HEK293T (cell line): ENCODE measurements at places on chromosomes 2 and 18.

GRCh38 chr2:175844169-175844568, 157.9 kb downstream of the LNPK start:
- no peak for DNase-seq

DNA sequence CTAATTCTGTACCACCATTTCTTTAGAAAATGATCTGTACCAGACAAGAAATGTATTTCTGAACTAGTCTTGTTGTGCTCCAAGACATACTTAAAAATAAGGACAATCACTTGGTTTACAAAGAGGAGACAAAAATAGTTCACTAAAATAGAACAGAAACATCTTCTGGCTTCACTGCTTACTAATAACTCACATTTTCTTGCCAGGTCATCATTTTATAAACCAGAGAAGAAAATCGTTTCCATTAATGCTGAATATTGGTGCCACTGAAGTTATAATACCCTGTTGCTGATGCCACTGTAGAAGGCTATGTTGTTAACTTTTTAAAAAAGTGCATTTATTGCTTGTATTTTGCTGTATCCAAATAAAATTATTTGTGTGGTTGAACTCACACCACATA, 94.8 kb upstream of the ZNF236 start:
- DNase-seq = no peak

- peak; percentile 54 for DNase-seq
Measured at GRCh38 chr2:48589170-48589767, 28.4 kb upstream of the GTF2A1L start.

DNA sequence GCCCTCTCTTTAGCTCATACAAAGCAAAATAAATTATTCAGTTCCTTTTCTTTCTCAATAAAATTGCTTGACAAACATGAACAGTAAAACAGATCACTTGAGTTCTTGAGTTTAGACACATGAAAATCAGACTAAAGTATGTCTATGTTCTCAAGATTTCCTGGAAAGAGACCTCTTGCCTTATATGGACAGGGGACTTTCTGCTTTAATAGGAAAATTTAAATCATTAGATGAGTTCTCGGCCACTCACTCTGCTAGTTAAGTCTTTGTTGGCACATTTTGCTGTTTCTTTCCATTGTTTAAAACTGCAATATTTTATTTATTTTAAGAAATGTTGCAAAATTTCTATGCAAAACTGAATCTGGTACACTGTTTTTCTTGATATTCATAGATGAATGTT, 207.8 kb downstream of the RND3 start:
- no peak for DNase-seq

- DNase-seq = peak; percentile 3
Measured at GRCh38 chr2:238096311-238097011, 3.7 kb upstream of the ESPNL start.

GRCh38 chr2:158716121-158716791, 78.9 kb upstream of the DAPL1 start:
- no peak for DNase-seq

DNA sequence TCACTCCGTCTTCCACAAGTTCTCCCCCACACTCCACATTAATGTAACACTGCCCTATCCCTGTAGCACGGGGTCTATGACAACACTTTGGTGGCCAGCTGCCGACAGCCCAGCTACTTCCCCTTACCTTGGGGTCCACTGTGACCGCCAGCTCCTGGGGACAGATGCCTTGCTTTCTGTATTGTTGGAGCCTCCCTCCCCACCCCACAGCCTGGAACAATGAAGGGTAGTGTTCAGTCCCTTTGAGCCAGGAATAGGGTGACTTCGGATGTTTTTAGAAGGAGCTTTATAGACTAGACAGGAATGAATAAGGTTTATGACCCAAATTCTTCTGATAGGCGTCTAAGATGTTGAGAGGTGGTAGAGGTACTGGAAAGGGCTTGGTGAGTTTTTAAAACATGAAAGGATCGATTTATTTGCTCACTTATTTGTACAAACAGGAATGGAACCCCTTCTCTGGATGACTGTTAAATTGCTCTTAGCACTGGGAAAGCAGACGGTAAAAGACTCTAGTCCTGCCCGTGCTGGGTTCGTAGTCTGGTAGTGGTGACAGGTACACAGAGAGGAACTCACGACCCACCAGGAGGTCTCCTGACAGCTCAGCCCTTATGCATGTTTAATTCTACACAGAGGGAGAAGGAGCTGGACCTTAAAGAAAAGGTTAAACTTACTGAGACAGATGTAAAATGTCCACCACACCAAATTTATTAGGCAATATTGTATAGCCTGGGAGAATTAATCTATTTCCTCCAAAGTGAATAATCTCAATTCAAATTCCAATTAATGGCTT, 90.9 kb downstream of the MYCN start:
- no peak for DNase-seq

DNA sequence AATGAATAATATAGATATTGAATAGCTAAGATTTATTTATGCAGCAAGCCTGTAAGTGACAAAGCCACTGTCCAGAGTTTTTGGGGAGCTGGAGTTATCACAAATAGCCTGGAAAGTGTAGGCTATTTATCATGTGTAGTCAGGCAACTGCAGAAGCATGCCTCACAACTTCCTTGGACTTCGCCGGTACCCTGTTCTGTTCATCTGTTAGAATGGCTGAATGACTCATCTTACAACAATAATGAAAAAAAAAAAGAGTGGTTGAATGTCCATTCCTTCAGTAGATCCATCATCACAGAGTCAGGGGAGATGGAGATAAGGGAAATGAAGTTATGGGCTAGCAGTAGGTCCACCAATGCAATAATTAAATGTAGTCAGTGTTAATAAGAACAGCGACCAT, 24.0 kb upstream of the ATP5MC3 start:
- no peak for DNase-seq

DNA sequence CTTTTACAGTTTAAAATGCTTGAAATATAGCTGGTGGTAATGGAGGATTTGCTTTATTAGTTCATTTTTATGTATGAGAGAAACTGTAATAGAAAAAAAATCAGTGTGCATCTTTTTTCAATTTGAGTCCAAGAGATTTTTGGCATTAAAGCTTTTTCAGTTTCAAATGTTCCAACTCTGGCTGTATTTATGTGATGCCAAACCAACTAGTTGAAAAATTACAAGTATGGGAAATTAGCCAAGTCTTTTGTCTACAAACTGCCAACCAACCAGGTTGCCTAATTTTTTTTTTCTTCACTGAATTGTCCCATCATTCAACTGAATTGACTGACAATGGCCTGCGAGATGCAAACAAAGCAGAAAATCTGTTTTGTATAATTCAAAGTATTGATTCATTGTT, 95.7 kb downstream of the ICOS start:
- no peak for DNase-seq

GRCh38 chr2:2046497-2046896, 284.6 kb downstream of the MYT1L start:
- DNase-seq = no peak

DNA sequence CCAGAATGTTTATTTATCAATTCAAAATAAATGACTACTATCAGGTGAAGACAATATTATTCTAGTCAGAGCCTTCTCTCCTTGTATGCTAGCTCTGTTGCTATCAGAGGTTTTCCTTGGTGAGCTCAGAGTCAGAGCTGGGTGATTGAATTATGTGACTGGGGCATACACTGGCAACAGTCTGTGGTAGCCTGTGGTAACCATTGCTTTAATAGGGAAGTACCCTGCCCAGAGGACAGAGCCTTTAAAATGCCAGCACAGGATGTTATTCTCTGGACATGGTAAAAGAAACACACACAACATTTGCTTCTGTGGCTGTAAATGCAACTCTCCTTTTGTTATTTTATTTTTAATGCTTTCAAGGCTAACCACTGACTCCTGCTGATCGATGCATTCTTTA, 124.7 kb downstream of the PPP1R1C start:
- no peak for DNase-seq

DNA sequence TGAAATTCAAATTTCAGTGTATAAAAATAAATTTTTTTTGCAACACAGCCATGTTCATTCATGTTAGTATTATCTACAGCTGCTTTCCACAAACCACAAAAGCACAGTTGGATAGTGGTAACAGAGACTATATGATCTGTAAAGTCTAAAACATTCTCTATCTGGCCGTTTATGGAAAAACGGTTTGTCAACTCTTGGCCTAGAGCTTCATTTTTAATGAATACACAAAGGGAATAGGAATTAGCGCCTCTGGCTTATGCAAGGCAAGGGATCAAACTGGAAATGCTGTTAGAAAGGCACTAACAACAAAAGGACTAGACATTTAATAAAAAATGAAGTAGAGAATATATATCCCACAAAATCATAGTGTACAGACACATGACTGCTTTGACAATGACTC, 211.9 kb downstream of the EXOC6B start:
- DNase-seq = no peak

GRCh38 chr18:7601246-7601615, 34.1 kb downstream of the PTPRM start:
- no peak for DNase-seq

- no peak for DNase-seq
Measured at GRCh38 chr2:113705982-113706523, 50.4 kb downstream of the SLC35F5 start.

- no peak for DNase-seq
Measured at GRCh38 chr18:25827961-25828561, 262.4 kb downstream of the SS18 start.

DNA sequence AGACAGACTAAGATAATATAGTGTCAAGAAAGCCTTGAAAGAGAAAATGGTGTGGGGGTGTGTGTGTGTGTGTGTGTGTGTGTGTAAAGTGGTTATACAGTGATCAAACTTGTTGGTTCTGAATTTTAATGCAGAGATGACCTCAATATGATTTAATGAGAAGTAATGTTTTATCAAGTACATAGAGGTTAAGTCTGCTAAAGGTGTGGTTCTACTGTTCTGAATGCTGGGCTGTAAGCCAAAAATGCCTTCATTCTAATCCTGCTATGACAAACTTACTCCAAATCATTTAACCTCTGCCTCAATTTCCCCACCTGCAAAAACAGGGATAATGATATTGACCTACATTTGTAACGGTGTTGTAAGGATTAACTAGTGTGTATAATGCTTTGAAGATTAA, 87.9 kb downstream of the WDPCP start:
- no peak for DNase-seq

GRCh38 chr2:142065700-142066099, 65.1 kb downstream of the LRP1B start:
- no peak for DNase-seq

- no peak for DNase-seq
Measured at GRCh38 chr2:241584436-241584835, 25.9 kb downstream of the BOK start.

DNA sequence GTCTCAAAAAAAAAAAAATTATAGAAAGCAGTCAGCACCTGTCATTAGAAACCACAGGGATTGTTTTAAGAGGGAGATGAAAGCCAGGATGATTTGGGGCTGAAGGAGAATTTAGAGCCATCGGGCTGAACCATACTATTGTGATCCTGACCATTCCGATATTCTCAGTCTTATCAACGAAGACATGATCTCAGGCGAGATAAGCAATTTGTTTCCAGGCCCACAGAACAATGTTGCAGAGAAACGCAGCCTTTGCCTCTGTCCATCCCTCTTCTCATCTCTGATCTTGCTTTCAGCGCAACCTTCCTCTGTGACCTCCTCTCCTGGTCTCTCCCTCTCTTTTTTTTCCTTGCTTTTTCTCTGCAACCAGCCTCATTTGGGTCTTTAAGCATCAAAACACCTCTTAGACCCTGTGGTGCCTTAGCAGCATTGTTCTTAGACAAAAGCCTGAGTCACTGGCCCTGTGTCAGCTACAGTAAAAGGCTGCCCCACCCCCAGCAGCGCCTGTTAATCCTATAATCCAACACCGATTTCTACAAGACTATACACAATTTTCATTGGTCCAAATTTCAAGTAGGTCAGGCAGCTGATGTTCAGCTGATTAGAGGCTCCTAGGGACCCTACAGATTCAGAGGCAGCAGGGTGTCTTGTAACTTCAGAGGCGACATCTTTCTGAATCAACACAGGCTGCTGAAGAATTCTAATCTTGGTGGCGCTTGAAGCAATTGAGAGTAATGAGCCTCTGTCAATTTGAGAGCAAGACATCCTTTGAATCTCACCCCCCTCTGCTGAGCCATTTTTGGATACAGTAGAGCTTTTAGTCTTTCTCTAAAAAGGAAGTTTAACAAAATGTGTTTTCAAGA, 206.0 kb downstream of the NCK2 start:
- DNase-seq = no peak

GRCh38 chr2:112803691-112804521, 19.6 kb upstream of the IL1A start:
- no peak for DNase-seq

DNA sequence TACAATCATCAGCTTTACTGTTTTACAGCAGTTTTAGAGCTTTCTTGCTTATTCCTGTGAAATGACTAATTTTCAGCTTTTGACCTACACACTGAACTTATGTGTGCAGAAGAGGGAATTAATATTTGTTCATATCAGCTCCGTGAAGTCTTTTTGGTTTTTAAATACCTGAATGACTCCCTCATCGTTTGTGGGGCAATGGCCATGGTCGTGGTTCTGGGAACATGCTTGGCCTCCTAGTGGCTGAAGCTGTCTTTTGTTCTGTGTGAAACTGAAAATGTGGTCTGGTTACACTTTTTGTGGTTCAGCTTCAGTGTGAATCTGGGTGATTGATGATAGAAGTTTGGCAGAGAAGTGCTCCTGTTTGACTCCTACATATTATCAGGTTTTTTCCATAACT, 408.1 kb downstream of the THSD7B start:
- DNase-seq = peak; percentile 23

GRCh38 chr2:139259422-139260051, 479.3 kb upstream of the NXPH2 start:
- DNase-seq = no peak

- peak; percentile 40 for DNase-seq
Measured at GRCh38 chr2:108621087-108621559, 86.9 kb downstream of the LIMS1 start.

GRCh38 chr2:58378152-58378551, 137.0 kb upstream of the FANCL start:
- DNase-seq = no peak

DNA sequence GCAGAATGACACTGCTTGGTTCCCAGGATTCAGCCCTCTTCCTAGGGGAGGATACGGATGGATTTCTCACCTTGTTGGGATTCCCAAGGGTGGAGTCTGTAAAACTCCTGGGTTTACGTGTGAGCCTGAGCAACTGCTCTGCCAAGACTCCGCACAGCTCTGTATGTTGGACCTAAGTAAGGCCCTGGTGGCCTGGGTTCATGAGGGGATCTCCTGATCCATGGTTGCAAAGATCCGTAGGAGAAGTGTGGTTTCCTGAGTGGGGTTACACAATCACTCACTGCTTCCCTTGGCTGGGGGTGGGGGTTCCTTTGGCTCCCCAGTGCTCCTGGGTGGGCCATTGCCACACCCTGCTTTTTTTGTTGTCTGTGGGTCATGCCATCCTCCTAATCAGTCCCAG, 37.7 kb downstream of the ANKRD12 start:
- DNase-seq = no peak

- peak; percentile 31 for DNase-seq
Measured at GRCh38 chr18:58496937-58497336, 132.0 kb downstream of the ALPK2 start.

GRCh38 chr18:14767474-14767873, 19.5 kb downstream of the ANKRD30B start:
- no peak for DNase-seq

DNA sequence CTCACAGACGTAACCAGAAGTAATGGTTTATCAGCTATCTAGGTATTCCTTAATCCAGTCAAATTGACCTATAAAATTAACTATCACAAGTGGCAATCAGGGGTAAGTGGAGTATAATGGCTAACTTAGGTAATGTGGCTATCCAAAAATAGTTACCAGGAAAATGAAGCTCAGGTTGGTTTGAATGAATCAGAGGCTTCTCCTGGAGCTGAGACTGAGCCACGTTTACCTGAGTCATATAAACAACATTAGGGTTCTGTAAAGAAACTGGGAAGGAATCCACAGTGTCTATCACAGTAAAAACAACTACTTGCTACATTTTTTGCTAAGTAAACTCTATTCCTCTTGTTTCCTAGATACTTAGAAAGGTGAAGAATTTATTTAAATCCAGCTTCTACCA, 236.0 kb upstream of the SPHKAP start:
- no peak for DNase-seq
